ENCODE measurements at places on chromosomes 3 and 15. TPM values are rescaled to one million over a fixed set of nuclear protein-coding genes. Genes with fewer than 3 reads are reported as not detected.

GRCh38 chr15:69154078-69154477 is 6.4 kb upstream of the GLCE start:
- DNase-seq, result no peak

DNA sequence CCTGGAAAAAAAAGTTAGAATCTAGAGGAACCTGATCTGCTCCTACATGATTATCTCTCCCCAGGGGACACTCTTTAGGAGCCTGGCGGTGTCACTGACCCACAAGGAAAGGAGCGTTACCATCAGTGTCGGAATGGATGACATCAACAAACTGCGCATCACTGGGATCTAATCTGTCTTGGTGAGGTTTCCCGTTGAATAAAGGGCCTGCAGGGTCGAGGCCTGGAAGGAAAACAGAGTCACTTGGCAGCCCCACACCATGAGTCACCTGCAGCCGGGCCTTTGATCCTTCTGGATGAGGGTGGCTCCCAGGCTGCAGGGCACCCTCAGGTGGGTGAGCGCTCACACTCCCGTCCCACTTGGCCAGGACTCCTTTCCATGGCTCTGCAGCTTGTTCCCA is 25.0 kb downstream of the LIPH start:
- DNase-seq, result no peak

DNA sequence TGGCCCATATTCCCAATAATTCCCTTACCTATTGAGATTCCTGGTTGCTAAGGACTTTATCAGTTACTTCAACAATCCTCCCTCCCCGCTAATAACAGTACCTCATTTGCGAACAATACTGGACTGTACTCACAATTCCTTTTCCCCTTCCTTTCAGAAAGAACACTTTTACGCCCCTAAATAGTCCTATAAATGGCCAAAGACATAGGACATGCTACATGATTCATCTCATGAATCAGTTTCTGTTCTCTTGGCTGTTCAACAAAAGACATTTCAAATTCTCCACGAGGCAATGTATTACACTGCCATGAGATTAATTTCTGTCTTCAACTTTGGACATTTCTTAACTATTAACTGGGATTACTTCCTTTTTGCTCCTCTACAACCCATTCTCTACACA is 264.4 kb downstream of the TIGIT start:
- no peak for DNase-seq

DNA sequence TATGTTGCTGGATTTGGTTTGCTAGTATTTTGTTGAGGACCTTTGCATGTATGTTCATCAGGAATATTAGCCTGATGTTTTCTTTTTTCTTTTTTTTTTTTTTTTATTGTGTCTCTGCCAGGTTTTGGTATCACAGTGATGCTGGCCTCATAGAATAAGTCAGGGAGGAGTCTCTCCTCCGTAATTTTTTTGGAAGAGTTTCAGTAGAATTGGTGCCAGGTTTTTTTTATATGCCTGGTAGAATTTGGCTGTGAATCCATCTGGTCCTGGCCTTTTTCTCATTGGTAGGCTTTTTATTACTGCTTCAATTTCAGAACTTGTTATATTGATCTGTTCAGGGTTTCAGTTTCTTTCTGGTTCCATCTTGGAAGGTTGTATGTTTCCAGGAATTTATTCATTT is 165.8 kb downstream of the VPS8 start:
- DNase-seq, result no peak

DNA sequence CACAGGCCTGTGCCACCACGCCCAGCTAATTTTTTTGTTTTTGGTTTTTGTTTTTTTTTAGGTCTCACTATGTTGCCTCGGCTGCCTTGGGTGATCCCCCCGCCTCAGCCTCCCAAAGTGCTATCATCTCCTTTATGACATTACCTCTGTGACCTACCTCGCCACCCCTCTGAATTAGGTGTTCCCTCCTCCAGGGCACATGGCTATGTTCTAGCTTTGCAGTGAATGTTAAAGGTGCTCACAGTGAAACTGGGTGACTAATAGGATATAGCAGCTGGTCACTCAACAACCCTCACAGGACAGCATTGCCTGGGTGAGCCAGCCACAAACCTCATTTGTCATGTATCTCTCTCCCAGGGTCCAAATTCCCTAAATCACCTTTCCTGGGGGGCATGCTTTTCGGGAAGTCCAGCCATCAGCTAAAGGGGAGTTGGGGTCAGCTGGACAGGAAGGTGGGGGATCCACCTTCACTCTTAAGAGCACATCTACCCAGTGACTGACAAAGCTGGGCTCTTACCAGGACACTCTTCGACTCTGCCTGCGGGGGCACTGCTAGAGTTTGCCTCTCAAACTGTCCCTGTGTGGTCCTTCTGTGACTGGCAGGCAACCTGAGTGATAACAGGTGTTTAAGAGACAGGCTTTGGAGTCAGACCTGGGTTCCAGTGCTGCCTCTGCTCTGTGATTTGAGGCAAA is 1.6 kb upstream of the TTLL3 start:
- DNase-seq, result no peak

GRCh38 chr15:43483297-43484128 is 9.4 kb downstream of the TP53BP1 start:
- DNase-seq, result no peak

GRCh38 chr15:80613762-80614365 is 81.2 kb upstream of the ABHD17C start:
- DNase-seq, result no peak

- DNase-seq, result no peak
Measured at GRCh38 chr3:22216601-22217000, 465.6 kb upstream of the ZNF385D start.

DNA sequence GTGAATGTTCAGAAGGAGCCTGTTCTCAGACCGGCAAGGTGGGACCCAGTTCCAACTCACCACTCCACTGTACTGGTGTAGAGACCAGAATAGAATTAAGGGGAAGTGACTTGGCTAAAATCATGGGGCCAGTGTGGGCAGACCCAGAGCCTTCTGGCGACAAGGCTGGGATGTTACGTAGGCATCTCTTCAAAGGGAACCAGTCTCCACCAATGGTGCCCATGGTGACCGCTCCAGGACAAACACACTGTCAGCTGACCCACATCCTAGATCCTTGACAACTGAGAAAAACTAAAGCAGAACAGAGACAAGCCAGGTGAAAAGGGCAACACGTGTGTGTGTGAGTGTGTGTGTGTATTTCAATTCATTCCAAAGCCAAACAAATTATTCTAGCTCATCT is 321.7 kb upstream of the FRG2C start:
- DNase-seq, result no peak

DNA sequence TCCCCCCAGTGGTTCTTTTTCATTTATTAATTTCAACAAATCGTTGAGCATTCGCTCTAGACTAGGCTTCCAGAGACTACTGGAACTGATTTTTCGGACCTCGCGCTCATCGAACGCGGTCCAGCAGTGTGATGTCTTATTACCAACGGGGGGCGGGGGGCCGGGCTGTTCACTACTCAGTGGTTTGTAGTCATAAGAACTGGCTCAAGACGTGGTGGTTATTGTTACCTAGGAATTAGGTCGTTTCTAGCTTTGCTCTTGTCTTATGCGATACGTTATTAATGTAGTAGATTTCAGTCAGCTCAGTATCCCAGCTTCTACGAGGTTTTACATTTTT is 858 bp downstream of the RBM5 start:
- no peak for DNase-seq

EIF2A gene
- polyA plus RNA-seq, result 88.8 TPM

P2RY12 gene
- 1.3 TPM for polyA plus RNA-seq

KNL1 gene
- 0.15 TPM for polyA plus RNA-seq

ABHD17C gene
- polyA plus RNA-seq, result 2.1 TPM

LXN gene
- polyA plus RNA-seq, result 48.4 TPM

SEMA5B gene
- 1.3 TPM for polyA plus RNA-seq

Measured in ovary (tissue), 10 donors.